ENCODE measurements at places on chromosomes 7 and 10. TPM values are rescaled to one million over a fixed set of nuclear protein-coding genes. Genes with fewer than 3 reads are reported as not detected.

BHLHA15 gene
- not detected for total RNA-seq

SUN3 gene
- not detected for total RNA-seq

VSTM2A gene
- 0.98 TPM for total RNA-seq

PPP1R9A gene
- total RNA-seq = 1.5 TPM

GBX1 gene
- total RNA-seq = not detected

DNA sequence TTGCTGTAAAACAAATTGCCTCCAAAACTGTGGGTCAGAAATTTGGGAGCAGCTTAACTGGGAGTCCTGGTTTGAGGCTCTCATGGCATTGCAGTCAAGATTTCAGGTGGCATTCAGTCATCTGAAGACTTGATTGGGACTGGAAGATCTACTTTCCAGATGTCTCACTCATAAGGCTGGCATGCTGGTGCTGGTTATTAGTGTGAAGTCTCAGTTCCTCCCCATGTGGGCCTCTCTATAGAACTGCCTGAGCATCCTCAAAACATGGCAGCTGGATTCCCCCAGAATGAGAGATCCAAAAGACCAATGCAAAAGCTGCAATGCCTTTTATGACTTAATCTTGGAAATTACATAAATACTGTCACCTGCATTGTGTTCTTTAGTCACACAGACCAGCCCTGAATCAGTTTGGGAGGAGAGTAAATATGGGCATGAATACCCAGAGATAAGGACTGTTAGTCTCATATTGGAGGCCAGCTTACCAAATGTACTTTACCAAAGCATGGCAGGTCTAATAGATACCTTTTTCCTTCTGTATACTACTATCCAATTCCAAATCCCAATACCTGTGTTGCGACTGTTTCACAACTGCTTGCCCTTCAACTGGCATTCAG is 6.5 kb upstream of the HERPUD2 start:
- no peaks in the 10 kb centered on the region for H3K36me3 ChIP-seq
- H3K27ac ChIP-seq = no peak overlapping the region
- DNase-seq = no peak
- no peaks in the 10 kb centered on the region for H3K27me3 ChIP-seq
- H3K4me3 ChIP-seq = no peak overlapping the region
- H3K4me1 ChIP-seq = no peaks in the 10 kb centered on the region

DNA sequence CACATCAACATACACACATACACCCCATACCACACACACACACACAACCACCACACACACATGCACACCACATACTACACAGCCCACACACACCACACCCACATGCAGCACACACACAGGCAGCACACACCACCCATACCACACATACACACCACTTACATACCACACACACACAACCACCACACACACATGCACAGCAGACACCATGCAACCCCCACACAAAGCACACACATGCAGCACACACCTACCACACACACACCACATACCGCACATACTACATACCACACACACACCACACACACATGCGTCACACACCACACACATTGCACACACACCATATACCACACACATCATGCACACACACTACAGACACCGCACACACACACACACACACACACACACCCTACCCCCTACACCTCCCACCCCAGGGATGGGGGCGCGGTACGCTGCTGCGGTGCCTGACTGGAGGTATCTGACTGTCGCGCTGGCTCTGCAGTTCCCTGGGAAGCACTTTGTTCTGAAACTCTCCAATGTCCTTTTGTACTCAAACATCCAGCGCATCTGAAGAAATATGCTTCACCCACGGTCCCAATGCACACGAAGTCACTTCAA is 5.4 kb upstream of the TRPV6 start:
- no peaks in the 10 kb centered on the region for H3K27me3 ChIP-seq
- H3K27ac ChIP-seq = no peak overlapping the region
- no peaks in the 10 kb centered on the region for H3K36me3 ChIP-seq
- H3K4me3 ChIP-seq = no peak overlapping the region

DNA sequence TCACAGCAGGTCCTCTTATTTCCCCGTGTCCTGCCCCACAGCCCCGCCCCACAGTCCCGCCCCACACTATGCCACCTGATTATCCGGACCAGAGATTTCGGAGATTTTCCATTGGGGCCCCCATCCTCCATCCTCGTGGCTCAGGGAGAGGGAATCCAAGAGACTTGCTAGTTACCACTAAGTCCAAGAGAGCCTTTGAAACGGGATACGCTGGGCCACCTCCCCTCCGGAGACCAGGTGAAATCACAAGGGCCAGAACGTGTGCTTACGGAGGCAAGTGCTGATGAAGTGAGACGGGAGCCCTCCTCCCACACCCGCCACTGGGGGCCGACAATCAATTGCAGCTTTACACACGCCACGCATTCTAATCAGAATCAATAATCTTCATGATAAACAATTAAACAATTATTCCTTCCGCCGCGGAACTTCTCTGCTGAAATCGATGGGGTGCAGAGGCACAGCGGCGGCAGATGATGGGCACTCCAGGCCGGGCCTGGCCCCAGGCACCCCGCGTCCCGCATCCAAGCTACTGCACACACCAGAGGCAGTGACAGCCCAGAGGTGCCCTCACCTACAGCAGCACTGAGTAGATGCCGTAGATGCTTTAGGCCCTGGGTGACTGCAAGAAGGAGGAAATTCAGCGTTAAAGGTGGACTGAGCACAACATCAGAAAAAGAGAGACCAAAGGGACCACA is 534.0 kb upstream of the FOXK1 start:
- no peak overlapping the region for H3K27ac ChIP-seq
- DNase-seq = no peak
- H3K4me1 ChIP-seq = peaks cover 16% of the 10 kb centered on the region
- H3K36me3 ChIP-seq = no peaks in the 10 kb centered on the region
- H3K4me3 ChIP-seq = no peak overlapping the region

DNA sequence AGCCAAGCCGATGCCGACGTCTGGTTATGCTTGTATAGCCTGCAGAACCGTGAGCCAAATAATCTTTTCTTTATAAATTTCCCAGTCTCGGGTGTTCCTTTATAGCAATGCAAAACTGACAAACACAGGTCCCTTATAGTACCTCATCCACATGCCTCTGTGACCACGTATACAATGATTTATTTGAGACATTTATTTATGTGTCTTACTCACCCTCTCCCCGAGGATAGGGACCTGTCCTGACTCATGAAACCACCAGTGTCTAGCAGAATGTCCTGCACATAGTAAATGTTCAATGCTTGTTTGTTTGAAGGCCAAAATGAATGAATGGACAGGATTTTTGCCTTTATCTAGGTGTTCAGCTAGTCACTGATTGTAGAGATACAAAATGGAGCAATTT is 147.9 kb upstream of the FZD8 start:
- no peak for DNase-seq
- H3K27me3 ChIP-seq = no peaks in the 10 kb centered on the region
- H3K27ac ChIP-seq = no peak overlapping the region
- no peak overlapping the region for H3K4me3 ChIP-seq
- H3K36me3 ChIP-seq = no peaks in the 10 kb centered on the region

DNA sequence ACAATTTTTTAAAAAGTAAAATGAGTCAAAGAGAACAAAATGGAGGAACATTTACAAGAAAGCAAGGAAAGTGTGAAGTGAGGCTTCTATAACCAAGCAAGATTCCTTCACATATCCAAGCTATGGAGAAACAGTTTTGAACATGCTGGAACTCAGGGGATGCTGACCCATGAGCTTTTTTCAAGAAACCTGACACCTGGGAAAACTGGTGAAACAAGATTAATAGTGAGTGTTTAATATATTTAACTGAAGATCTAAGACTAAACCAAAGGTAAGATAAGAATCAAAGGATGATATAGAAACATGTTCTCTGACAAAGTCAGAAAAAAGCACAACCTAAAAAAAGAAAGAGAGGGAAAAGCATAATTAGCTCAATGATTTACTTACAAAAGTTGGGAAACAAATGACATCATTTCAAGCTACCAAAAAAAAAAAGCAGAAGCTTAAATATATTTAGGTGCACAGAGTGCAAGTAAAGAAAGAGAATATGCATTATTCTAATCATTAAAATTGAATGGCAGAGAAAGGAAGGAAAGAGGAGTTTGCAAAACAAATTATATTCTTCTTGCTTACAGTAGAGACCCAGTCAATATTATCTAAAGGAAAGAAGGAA is 24.9 kb downstream of the C7orf25 start:
- no peak overlapping the region for H3K27ac ChIP-seq
- no peak overlapping the region for H3K4me3 ChIP-seq
- H3K27me3 ChIP-seq = no peaks in the 10 kb centered on the region
- no peak for DNase-seq
- peaks cover 20% of the 10 kb centered on the region for H3K4me1 ChIP-seq

DNA sequence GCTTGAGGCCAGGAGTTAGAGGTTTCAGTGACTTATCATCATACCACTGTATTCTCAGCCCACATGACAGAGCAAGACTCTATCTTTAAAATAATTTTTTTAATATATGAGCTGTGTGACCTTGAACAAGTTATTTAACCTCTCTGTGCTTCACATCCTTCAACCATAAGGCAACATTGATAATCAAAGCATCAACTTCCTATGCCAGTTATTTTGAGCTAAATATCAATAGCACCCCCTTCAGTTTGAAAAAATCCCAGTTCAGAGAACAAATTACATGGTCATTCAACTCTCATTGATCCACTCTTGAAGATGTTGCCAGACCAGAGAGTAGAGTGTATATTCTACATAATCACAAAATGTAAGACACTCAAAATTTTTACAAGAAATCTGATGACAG is 53.0 kb downstream of the ASNS start:
- no peaks in the 10 kb centered on the region for H3K27me3 ChIP-seq
- no peak overlapping the region for H3K27ac ChIP-seq
- no peak overlapping the region for H3K4me3 ChIP-seq
- H3K4me1 ChIP-seq = no peaks in the 10 kb centered on the region

GRCh38 chr7:117704063-117704462 is 169.2 kb downstream of the CTTNBP2 start:
- no peaks in the 10 kb centered on the region for H3K36me3 ChIP-seq
- no peak overlapping the region for H3K4me3 ChIP-seq
- no peak for DNase-seq
- H3K27ac ChIP-seq = no peak overlapping the region
- H3K27me3 ChIP-seq = no peaks in the 10 kb centered on the region

GRCh38 chr10:48981310-48981907 is 41.8 kb upstream of the LRRC18 start:
- no peak for DNase-seq
- H3K4me3 ChIP-seq = no peak overlapping the region
- H3K27me3 ChIP-seq = no peaks in the 10 kb centered on the region
- no peaks in the 10 kb centered on the region for H3K36me3 ChIP-seq
- no peak overlapping the region for H3K27ac ChIP-seq

DNA sequence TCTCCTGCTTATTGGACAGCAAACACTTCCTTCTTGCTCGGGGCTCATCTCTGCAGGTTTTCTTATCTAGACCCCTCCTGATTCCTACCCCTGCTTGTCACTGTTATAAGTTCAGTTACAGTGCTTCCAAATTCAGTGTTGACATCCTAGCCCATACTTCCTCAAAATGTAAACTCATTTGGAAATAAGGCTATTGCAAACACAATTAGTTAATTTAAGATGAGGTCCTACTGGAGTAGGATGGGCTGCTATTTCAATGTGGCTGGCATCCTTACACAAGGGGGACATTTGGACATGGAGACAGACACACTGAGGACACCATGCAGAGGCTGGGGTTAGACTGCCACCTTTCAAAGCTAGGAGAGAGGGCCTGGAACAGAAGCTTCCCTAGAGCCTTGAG is 85.2 kb upstream of the NPVF start:
- no peaks in the 10 kb centered on the region for H3K36me3 ChIP-seq
- H3K27ac ChIP-seq = no peak overlapping the region
- H3K4me1 ChIP-seq = no peaks in the 10 kb centered on the region
- no peak for DNase-seq

DNA sequence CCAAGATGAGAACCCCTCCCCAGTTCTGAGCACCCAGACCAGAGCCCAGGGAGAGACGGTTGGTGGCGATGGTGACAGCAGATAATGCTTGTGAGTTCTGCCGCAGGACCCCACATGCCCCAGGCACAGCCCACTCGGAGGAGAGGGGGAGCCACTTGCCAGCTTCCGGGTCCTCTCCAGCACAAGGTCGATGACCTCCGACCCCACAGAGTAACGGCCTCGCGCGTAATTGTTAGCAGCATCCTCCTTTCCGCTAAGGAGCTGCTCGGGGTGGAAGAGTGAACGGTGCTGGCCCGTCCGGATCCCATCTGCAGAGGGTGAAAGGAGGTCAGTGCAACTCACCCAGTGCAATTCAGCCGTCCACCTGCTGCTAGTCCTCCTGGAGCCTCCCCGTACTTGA is 9.5 kb downstream of the TUBAL3 start:
- no peaks in the 10 kb centered on the region for H3K27me3 ChIP-seq
- H3K27ac ChIP-seq = no peak overlapping the region
- H3K4me3 ChIP-seq = no peak overlapping the region

- H3K27ac ChIP-seq = no peak overlapping the region
- no peaks in the 10 kb centered on the region for H3K4me1 ChIP-seq
- no peaks in the 10 kb centered on the region for H3K27me3 ChIP-seq
Observed at GRCh38 chr10:23205972-23206642, 14.0 kb downstream of the PTF1A start.

DNA sequence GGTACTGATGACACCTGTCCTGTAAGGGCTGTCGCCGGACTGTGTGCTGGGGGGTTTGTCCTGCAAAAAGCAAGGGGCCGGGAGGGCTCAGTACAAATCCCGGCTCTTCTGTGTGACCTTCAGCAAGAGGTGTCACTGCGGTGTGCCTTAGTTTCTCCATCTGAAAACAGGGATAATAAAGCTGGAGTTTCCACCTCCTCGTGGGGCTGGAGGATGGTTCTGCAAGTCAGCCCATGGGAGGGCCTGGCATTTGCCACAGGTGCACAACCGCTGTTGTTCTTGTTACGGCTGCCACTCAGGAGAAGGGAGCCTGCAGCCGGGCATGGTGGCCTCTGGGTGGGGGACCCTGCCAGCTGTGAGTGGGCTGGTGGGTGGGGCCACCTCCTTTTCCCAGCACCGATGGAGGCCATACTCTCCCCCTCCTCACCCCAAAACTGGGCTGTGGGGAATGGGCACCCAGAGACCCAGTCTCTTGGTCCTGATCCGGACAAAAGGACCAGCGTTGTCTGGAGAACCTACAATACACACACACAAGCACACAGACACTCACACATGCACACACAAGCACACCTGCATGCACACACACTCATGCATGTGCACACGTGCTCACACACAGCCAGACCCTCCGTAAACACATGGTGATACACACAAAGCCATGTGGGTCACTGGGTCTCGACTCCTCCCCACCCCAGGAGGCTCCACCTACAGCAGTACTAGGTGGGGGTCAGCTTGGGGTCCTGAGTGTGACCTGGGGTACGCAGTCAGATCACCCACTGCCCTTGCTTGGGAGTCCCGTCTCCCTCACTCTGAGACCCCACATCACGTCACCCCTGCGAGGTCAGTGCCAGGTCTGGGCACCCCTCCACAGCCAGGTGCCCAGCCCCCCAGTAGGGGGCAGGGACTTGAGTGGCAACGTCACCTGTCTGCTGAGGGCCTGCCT is 34.1 kb downstream of the ELFN1 start:
- no peaks in the 10 kb centered on the region for H3K27me3 ChIP-seq
- no peak overlapping the region for H3K27ac ChIP-seq
- no peak overlapping the region for H3K4me3 ChIP-seq
- DNase-seq = no peak
- no peaks in the 10 kb centered on the region for H3K4me1 ChIP-seq
- H3K36me3 ChIP-seq = no peaks in the 10 kb centered on the region
